ENCODE measurements at places on chromosomes 3 and 15. TPM values are rescaled to one million over a fixed set of nuclear protein-coding genes. Genes with fewer than 3 reads are reported as not detected.

DNA sequence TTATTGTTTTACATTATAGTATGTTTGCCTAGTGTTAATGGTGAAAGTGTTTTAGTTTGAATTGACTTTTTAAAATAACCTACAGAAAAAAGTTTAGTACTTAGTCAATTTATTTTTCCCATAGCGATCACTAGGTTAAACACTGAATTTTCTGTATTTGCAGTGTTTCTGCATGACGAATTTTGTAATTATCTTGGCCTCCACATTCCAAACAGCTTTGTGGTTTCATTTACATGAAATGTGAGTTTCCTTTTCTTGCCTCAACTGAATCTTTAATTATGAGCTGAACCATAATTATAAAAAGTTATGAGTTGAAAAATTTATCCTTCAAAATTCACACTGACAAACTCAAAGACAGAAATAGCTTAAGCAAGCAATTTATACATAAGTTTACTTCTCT, 235.5 kb downstream of the CTNNB1 start:
- DNase-seq: no peak

The SCN5A gene
- 0.35 TPM for total RNA-seq

The GALNT15 gene
- total RNA-seq: not detected

- DNase-seq: no peak
Observed at GRCh38 chr3:128483657-128484403, 9.2 kb downstream of the GATA2 start.

DNA sequence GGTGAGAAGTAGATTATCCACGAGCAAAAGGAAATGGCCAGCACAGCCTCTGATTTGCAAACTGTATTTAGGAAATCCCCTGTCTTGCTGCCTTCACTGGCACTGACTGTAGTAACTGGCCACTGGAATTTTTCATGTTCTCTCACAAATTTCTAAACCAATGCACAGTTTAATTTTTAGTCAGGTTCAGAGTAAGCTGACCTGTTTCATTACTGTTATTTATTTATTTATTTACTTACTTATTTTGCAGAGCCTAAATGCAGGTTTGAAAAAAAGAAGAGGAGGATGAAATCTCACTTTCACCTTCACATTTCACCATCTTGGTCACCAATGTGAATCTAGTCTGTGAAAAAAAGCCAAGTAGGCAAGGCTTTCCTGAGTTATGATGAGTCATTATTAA, 291.0 kb downstream of the PLOD2 start:
- DNase-seq: no peak

Data from activated naive CD4-positive, alpha-beta T cell treated with anti-CD3 and anti-CD28 coated beads for 36 hours (primary cell).